A549 treated with RU486 at 1 μM for 4 hours (cell line): ENCODE measurements at places on chromosomes 3 and 15. TPM values are rescaled to one million over a fixed set of nuclear protein-coding genes. Genes with fewer than 3 reads are reported as not detected.

Gene SV2B
- total RNA-seq, result 0.02 to 0.10 TPM (median 0.04 TPM) in 3 of 5 replicates, not detected in the others

Gene C3orf49
- not detected in 5 replicates for total RNA-seq

Gene TMEM212
- total RNA-seq, result not detected in 5 replicates

Gene MNS1
- total RNA-seq, result 2.1 to 4.3 TPM (median 3.2 TPM) in 5 replicates

Gene CDCP1
- 11.5 to 13.6 TPM (median 12.8 TPM) in 5 replicates for total RNA-seq

Gene GCSAM
- total RNA-seq, result not detected in 5 replicates

Gene HACL1
- total RNA-seq, result 23.4 to 29.4 TPM (median 24.9 TPM) in 5 replicates

Gene ZFAND6
- 88.6 to 129 TPM (median 110 TPM) in 5 replicates for total RNA-seq

Gene GOLGA8T
- 1.1 to 2.1 TPM (median 1.3 TPM) in 5 replicates for total RNA-seq

Gene ANKRD34C
- total RNA-seq, result not detected in 5 replicates

Gene ALDH1A3
- total RNA-seq, result 15.6 to 26.0 TPM (median 18.8 TPM) in 5 replicates

Gene GOLGA8J
- total RNA-seq, result not detected in 5 replicates

Gene ABHD17C
- total RNA-seq, result 34.9 to 46.6 TPM (median 41.1 TPM) in 5 replicates
